Heart left ventricle (tissue), 16 donors: ENCODE measurements at places on chromosomes 2 and 18. TPM values are rescaled to one million over a fixed set of nuclear protein-coding genes. Genes with fewer than 3 reads are reported as not detected.
A peak's percentile ranks its signal among the peaks of the same experiment; 100 is the strongest.

- no peak for DNase-seq
- no peaks in the 10 kb centered on the region for H3K27me3 ChIP-seq
- no peaks in the 10 kb centered on the region for H3K4me1 ChIP-seq
- no peak overlapping the region for H3K27ac ChIP-seq
- H3K36me3 ChIP-seq, result no peaks in the 10 kb centered on the region
Observed at GRCh38 chr2:222159221-222159620, 139.6 kb downstream of the PAX3 start.

DNA sequence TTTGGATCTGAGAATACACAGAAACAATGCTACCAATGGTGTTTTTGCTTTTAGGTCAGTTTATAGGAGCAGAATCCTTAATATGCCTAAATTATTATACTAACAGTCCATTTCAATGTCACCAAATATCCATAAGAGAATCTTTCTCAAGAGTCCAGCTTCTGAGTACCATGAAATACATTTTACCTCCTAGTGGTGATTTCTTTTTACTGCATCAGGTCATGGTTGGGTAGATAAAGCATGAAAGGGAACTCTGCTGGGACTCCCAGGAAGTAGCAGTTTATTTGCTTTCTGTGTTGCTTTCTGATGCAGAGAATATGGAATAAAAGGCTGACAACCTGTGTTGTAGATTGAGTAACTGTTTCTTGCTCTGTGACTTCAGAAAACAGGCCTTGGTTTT, 115.6 kb downstream of the PPP1R1C start:
- no peak for DNase-seq
- no peaks in the 10 kb centered on the region for H3K27me3 ChIP-seq
- no peaks in the 10 kb centered on the region for H3K36me3 ChIP-seq
- no peak overlapping the region for H3K4me3 ChIP-seq
- no peak overlapping the region for H3K27ac ChIP-seq
- H3K4me1 ChIP-seq, result no peaks in the 10 kb centered on the region

GRCh38 chr2:46967990-46968647, 52.5 kb upstream of the MCFD2 start:
- H3K27me3 ChIP-seq, result no peaks in the 10 kb centered on the region
- DNase-seq, result peak; percentile 56
- H3K4me3 ChIP-seq, result no peak overlapping the region
- H3K27ac ChIP-seq, result peak overlapping the region; percentile 51
- H3K4me1 ChIP-seq, result peaks cover 70% of the 10 kb centered on the region

GRCh38 chr2:128979182-128979581, 660.5 kb upstream of the HS6ST1 start:
- DNase-seq, result no peak
- no peaks in the 10 kb centered on the region for H3K4me1 ChIP-seq
- H3K36me3 ChIP-seq, result no peaks in the 10 kb centered on the region
- H3K27me3 ChIP-seq, result no peaks in the 10 kb centered on the region
- H3K4me3 ChIP-seq, result no peak overlapping the region

DNA sequence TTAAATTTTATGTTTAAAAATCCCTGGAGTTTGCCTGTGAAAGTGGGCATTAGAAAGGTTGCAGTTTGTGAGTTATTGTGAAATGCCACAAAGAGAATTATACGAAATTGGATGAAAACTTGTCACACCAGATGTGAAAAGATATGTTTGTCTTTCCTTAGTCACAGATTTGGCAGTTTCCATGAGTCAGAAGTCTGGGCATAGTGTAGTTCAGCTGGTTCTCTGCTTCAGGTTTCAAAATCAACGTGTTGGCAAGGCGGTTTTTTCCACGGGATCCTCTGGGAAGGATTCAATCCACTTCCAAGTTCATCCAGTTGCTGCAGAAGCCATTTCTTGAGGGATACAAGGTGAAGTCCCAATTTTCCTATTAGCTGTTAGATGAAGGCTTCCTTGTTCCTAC, 658.0 kb upstream of the CDH2 start:
- H3K4me1 ChIP-seq, result no peaks in the 10 kb centered on the region
- no peak overlapping the region for H3K27ac ChIP-seq
- no peaks in the 10 kb centered on the region for H3K27me3 ChIP-seq
- H3K4me3 ChIP-seq, result no peak overlapping the region
- H3K36me3 ChIP-seq, result no peaks in the 10 kb centered on the region
- DNase-seq, result no peak

GRCh38 chr2:55923091-55923981, at the start of gene EFEMP1:
Gene EFEMP1 (minus strand): TSS chr2:55923782. CDS start chr2:55922440, 1,342 bp downstream.
- H3K36me3 ChIP-seq, result no peaks in the 10 kb centered on the region
- peak within 1 kb of the TSS; percentile 68 for H3K4me3 ChIP-seq
- H3K27me3 ChIP-seq, result no peaks in the 10 kb centered on the region
- H3K4me1 ChIP-seq, result no peaks in the 10 kb centered on the region
- H3K27ac ChIP-seq, result peak within 1 kb of the TSS; percentile 45
- peak; percentile 53 for DNase-seq

DNA sequence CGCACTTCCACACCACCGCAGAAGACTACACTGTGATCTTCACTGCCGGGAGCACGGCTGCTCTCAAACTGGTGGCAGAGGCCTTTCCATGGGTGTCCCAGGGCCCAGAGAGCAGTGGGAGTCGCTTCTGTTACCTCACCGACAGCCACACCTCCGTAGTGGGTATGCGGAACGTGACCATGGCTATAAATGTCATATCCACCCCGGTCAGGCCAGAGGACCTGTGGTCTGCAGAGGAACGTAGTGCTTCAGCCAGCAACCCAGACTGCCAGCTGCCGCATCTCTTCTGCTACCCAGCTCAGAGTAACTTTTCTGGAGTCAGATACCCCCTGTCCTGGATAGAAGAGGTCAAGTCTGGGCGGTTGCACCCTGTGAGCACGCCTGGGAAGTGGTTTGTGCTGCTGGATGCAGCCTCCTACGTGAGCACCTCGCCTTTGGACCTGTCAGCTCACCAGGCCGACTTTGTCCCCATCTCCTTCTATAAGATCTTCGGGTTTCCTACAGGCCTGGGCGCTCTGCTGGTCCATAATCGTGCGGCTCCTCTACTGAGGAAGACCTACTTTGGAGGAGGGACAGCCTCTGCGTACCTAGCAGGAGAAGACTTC, 12.5 kb downstream of the MOCOS start:
- H3K4me1 ChIP-seq, result no peaks in the 10 kb centered on the region
- H3K4me3 ChIP-seq, result no peak overlapping the region
- H3K36me3 ChIP-seq, result no peaks in the 10 kb centered on the region
- no peak overlapping the region for H3K27ac ChIP-seq
- no peak for DNase-seq
- H3K27me3 ChIP-seq, result no peaks in the 10 kb centered on the region

GRCh38 chr2:215998636-215999035, 14.7 kb downstream of the MREG start:
- H3K27ac ChIP-seq, result no peak overlapping the region
- peaks cover 3% of the 10 kb centered on the region for H3K36me3 ChIP-seq
- no peak overlapping the region for H3K4me3 ChIP-seq

DNA sequence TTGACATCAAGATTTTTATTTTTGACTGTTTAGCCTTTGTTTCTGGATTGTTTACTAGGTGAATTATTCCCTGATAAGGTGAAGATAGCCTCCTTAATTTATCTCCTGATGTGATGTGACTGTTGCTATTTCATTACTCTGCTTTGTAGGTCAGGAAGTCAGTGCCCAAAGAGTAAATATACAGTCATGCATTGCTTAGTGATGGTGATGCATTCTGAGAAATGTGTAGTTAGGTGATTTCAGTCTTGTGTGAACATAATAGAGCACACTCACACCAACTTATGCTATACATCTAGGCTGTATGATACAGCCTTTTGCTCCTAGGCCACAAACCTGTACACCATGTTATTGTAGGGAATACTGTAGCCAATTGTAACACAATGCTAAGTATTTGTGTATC, 102.4 kb upstream of the THUMPD2 start:
- no peaks in the 10 kb centered on the region for H3K4me1 ChIP-seq
- no peak for DNase-seq
- H3K27me3 ChIP-seq, result no peaks in the 10 kb centered on the region
- H3K4me3 ChIP-seq, result no peak overlapping the region
- no peaks in the 10 kb centered on the region for H3K36me3 ChIP-seq

GRCh38 chr2:67374481-67374880, 22.7 kb upstream of the ETAA1 start:
- no peak overlapping the region for H3K4me3 ChIP-seq
- no peaks in the 10 kb centered on the region for H3K36me3 ChIP-seq
- H3K27me3 ChIP-seq, result no peaks in the 10 kb centered on the region

DNA sequence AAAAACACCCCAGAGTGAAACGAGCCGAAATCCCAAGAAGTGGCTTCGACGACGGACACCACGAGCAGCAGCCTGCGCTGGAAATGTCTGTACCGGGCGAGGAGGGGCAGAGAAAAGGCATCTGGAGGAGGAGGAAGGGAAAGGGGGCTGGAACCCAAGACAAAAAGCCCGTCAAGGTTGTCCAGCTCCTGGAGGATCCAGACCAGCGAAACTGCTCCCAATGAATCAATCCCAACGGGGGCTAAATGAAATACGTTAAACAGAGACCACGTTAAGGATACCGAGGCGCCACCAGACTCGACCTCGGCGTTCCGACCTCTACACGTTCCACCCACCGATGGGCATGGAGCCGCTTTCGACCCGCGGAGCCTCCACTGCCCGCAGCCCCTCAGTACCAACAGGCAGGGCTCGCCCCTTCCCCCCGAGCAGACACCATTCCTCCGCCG, 400 bp downstream of the CCDC88A start:
- peak overlapping the region; percentile 80 for H3K4me3 ChIP-seq
- DNase-seq, result no peak

GRCh38 chr2:3010001-3010400, 367.6 kb downstream of the EIPR1 start:
- no peak overlapping the region for H3K4me3 ChIP-seq
- H3K27ac ChIP-seq, result no peak overlapping the region
- no peak for DNase-seq
- no peaks in the 10 kb centered on the region for H3K36me3 ChIP-seq
- peaks cover 22% of the 10 kb centered on the region for H3K27me3 ChIP-seq

GRCh38 chr2:204274429-204274828, 270.8 kb upstream of the PARD3B start:
- no peaks in the 10 kb centered on the region for H3K36me3 ChIP-seq
- H3K27me3 ChIP-seq, result no peaks in the 10 kb centered on the region
- H3K27ac ChIP-seq, result no peak overlapping the region
- no peak overlapping the region for H3K4me3 ChIP-seq
- H3K4me1 ChIP-seq, result no peaks in the 10 kb centered on the region

GRCh38 chr2:9204939-9205338, 1.7 kb upstream of the ASAP2 start:
- no peaks in the 10 kb centered on the region for H3K27me3 ChIP-seq
- no peaks in the 10 kb centered on the region for H3K36me3 ChIP-seq
- H3K4me1 ChIP-seq, result peaks cover 6% of the 10 kb centered on the region
- no peak for DNase-seq
- H3K27ac ChIP-seq, result no peak overlapping the region

- H3K4me3 ChIP-seq, result no peak overlapping the region
- H3K27me3 ChIP-seq, result no peaks in the 10 kb centered on the region
- DNase-seq, result no peak
- H3K4me1 ChIP-seq, result no peaks in the 10 kb centered on the region
- no peak overlapping the region for H3K27ac ChIP-seq
Observed at GRCh38 chr18:76905821-76906220, 83.5 kb downstream of the ZNF236 start.

- H3K27me3 ChIP-seq, result peaks cover 27% of the 10 kb centered on the region
- no peak overlapping the region for H3K4me3 ChIP-seq
- no peak overlapping the region for H3K27ac ChIP-seq
- no peaks in the 10 kb centered on the region for H3K4me1 ChIP-seq
- DNase-seq, result no peak
Observed at GRCh38 chr2:205680903-205681302, 1.4 kb upstream of the NRP2 start.

DNA sequence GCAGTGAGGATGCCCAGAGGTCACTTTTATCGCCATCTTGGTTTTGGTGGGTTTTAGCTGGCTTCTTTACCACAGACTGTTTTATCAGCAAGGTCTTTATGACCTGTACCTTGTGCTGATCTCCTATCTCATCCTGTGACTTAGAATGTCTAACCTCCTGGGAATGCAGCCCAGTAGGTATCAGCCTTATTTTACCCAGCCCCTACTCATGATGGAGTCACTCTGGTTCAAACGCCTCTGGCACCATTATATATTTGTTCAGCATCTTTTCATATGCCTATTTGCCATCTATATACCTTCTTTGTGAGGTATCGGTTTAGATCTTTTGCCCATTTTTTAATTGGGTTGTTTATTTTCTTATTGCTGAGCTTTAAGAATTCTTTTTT, 7.2 kb upstream of the CCNT2 start:
- no peak for DNase-seq
- no peak overlapping the region for H3K27ac ChIP-seq
- no peaks in the 10 kb centered on the region for H3K27me3 ChIP-seq
- H3K36me3 ChIP-seq, result no peaks in the 10 kb centered on the region
- no peaks in the 10 kb centered on the region for H3K4me1 ChIP-seq

GRCh38 chr18:46702471-46702870, 45.5 kb upstream of the LOXHD1 start:
- H3K36me3 ChIP-seq, result no peaks in the 10 kb centered on the region
- H3K4me3 ChIP-seq, result no peak overlapping the region
- no peaks in the 10 kb centered on the region for H3K27me3 ChIP-seq
- no peak for DNase-seq
- H3K27ac ChIP-seq, result no peak overlapping the region

GRCh38 chr2:47697000-47697601, 85.8 kb upstream of the MSH6 start:
- no peaks in the 10 kb centered on the region for H3K36me3 ChIP-seq
- no peak overlapping the region for H3K27ac ChIP-seq
- H3K4me1 ChIP-seq, result no peaks in the 10 kb centered on the region
- no peak for DNase-seq
- peaks cover 4% of the 10 kb centered on the region for H3K27me3 ChIP-seq

GRCh38 chr2:12987246-12987645, 270.5 kb downstream of the TRIB2 start:
- no peak overlapping the region for H3K27ac ChIP-seq
- H3K27me3 ChIP-seq, result no peaks in the 10 kb centered on the region
- DNase-seq, result no peak
- H3K36me3 ChIP-seq, result no peaks in the 10 kb centered on the region
- no peak overlapping the region for H3K4me3 ChIP-seq

KLHL41 gene
- 128 TPM for total RNA-seq

ANKRD30B gene
- total RNA-seq, result not detected

G6PC2 gene
- not detected for total RNA-seq

SERPINB12 gene
- total RNA-seq, result not detected

GPR155 gene
- 17.8 TPM for total RNA-seq

PIEZO2 gene
- not detected for total RNA-seq

DSG1 gene
- total RNA-seq, result 1.0 TPM

SAP130 gene
- total RNA-seq, result 17.8 TPM

SLC16A14 gene
- 4.5 TPM for total RNA-seq
